ENCODE measurements at places on chromosomes 13 and 19. TPM values are rescaled to one million over a fixed set of nuclear protein-coding genes. Genes with fewer than 3 reads are reported as not detected.

The ELANE gene
- total RNA-seq = not detected

The IFI30 gene
- total RNA-seq = 15.6 TPM

The KIR2DL3 gene
- total RNA-seq = not detected

The ZNF442 gene
- not detected for total RNA-seq

The ATP8B3 gene
- 2.9 TPM for total RNA-seq

The SLC1A6 gene
- total RNA-seq = not detected

The C19orf67 gene
- total RNA-seq = not detected

The C1QTNF9 gene
- total RNA-seq = not detected

The NCR1 gene
- not detected for total RNA-seq

The PTH2 gene
- total RNA-seq = not detected

The CLDN10 gene
- total RNA-seq = 0.25 TPM

The NUDT19 gene
- total RNA-seq = 34.6 TPM

The PODNL1 gene
- 1.2 TPM for total RNA-seq

The LILRA1 gene
- not detected for total RNA-seq

The DMKN gene
- total RNA-seq = 31.1 TPM

The WASF3 gene
- total RNA-seq = 0.14 TPM

The PGLYRP2 gene
- total RNA-seq = not detected

The TNFSF13B gene
- not detected for total RNA-seq

The NCCRP1 gene
- 1.4 TPM for total RNA-seq

The CEACAM7 gene
- total RNA-seq = not detected

The ZNF208 gene
- not detected for total RNA-seq

The PROZ gene
- total RNA-seq = not detected

All from A549 treated with CpdA at 1 μM for 4 hours (cell line).